ENCODE measurements at places on chromosomes 4 and X.

- no peak for DNase-seq
Measured at GRCh38 chr4:120418146-120418545, 351.5 kb upstream of the MAD2L1 start.

GRCh38 chrX:107537815-107538214, 88.4 kb downstream of the FRMPD3 start:
- DNase-seq = peak; percentile 49

DNA sequence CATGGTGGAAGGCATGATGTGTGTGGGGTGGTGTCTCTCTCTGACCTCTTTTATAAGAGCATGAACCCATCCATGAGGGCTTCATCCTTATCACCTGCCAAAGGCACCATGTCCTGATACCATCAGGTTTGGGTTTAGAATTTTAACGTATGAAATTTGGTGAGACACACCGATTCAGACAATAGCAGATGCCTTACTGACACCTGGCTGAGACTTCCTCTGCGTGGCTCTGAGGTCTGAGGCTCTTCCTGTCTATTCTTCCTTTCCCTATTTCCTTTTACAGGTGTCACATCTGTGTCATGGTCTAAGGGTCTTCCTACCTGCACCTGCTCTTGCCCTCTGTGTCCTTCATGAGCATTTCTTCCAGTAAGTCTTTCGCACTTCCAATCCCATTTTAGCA, 320.7 kb upstream of the CLNK start:
- no peak for DNase-seq

DNA sequence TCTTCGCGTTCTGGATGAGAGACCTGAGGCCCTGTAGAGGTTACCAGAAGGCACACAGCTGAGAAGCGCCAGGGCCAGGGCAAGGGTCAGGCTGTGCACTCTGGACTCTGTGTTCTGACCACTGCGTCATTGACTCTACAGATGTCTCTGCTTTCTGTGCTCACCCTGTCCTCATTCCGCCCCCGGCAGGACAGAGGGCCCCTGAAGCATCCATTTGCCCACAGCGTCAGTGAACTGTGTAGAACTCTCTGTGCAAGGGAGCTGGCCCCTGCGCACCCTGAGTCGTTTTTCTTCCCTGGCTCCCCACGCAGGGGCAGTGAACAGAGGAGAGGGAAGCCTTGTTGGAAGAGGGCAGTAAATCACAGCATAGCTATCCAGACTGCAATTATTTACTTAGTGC, 6.1 kb upstream of the WAS start:
- DNase-seq = no peak

- DNase-seq = no peak
Measured at GRCh38 chrX:109943092-109943739, 59.7 kb upstream of the TMEM164 start.

GRCh38 chr4:10079256-10079655, 37.3 kb downstream of the WDR1 start:
- no peak for DNase-seq

- DNase-seq = no peak
Measured at GRCh38 chrX:74931214-74931613, 6.0 kb upstream of the NEXMIF start.

GRCh38 chrX:13545726-13546125, 23.7 kb upstream of the EGFL6 start:
- DNase-seq = no peak

DNA sequence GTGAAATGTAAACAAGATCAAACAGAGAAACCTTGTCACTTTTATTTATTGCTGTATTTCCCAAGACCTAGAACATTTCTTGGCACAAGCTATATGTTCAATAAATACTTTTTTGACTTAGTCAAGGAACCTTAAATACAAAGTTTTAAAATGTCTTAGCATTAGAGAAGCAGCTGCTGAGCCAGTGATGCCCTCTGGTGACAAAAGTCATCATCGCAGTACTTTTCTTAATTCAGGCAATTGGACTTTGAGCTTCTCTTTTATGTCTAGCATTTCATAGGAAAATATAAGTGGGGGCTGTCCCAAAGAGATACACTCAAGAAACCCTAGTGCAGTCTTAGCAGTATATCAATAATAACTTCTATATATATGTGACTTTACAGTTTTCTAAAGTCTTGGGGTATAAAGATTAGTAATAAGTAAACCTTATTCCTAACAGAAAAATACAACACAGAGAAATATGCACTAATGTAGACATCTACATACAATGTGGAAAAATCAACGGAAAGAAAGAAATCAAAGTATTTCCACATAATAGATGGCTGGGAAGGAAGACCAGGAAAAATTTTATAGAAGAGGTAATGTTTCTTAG, 118.4 kb downstream of the DTHD1 start:
- DNase-seq = no peak
